CD4-positive, CD25-positive, alpha-beta regulatory T cell (primary cell): ENCODE measurements at places on chromosomes 5 and 9.

DNA sequence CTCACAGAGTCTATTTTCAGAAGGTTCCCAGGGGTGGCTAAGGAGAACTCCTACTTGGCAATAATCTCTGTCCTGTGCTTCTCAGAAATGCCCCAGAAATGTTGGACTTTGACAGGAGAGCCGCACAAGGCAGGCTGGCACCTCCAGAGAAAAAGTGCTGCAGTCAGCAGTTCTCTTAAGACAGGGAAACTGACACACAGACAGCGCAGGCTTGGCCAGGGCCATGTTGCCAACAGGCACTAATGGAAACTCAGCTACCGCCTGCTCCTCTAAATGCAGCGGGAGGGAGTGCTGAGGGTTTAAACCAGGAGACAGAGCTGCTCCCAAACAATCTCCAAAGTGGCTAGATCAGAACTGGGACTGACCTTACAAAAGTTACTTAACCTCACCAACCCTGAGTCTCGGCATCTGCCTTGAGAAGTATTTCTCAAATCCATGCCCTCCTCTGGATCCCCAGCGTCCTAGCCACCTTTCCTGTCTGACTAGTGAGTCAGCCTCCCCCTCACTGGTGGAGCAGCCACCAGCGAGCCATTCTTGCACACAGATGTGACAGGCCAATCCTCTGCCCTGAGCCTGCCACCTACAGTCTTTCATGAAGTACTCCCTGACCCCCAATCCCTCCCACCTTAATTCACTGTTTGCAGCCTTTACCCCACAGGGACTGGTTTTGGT lies 186.4 kb downstream of the CDK5RAP2 start:
- DNase-seq: no peak

GRCh38 chr9:69916950-69917349 lies 96.3 kb downstream of the CFAP95 start:
- no peak for DNase-seq

- DNase-seq: no peak
Measured at GRCh38 chr9:127369428-127369827, 27.5 kb upstream of the SLC2A8 start.

DNA sequence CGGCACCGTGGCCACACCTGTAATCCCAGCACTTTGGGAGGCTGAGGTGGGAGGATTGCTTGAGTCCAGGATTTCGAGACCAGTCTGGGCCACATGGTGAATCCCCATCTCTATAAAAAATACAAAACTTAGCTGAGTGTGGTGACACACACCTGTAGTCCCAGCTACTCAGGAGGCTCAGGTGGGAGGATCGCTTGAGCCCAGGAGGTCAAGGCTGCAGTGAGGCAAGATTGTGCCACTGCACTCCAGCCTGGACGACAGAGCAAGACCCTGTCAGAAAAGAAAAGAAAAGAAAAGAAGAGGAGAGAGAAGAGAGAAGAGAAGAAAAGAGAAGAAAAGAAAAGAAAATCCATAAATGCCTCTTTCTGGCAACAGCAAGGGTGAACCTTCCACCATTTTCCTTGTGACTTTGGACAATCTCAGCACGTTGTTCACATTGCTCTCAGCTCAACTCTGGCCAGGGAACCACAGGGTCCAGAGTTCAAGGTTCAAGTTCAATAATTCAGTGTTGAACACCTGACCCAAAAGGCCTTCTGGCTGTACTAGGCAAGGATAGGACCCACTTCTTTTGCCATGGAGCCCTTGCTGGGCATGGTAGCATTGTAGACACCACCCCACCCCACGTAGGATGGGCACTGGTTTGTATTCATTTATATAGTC lies 14.6 kb upstream of the DUSP1 start:
- no peak for DNase-seq
